ENCODE measurements at places on chromosomes 16 and 17. TPM values are rescaled to one million over a fixed set of nuclear protein-coding genes. Genes with fewer than 3 reads are reported as not detected.
A peak's percentile ranks its signal among the peaks of the same experiment; 100 is the strongest.

The MKS1 gene
- total RNA-seq: 13.2 TPM

The FOXN1 gene
- total RNA-seq: not detected

The BRIP1 gene
- 10.8 TPM for total RNA-seq

The MMP2 gene
- total RNA-seq: not detected

The FBXW10B gene
- total RNA-seq: 2.0 TPM

The TMEM92 gene
- not detected for total RNA-seq

The PRSS21 gene
- 0.53 TPM for total RNA-seq

The ABCA6 gene
- total RNA-seq: 1.1 TPM

The SHISA9 gene
- total RNA-seq: 0.11 TPM

DNA sequence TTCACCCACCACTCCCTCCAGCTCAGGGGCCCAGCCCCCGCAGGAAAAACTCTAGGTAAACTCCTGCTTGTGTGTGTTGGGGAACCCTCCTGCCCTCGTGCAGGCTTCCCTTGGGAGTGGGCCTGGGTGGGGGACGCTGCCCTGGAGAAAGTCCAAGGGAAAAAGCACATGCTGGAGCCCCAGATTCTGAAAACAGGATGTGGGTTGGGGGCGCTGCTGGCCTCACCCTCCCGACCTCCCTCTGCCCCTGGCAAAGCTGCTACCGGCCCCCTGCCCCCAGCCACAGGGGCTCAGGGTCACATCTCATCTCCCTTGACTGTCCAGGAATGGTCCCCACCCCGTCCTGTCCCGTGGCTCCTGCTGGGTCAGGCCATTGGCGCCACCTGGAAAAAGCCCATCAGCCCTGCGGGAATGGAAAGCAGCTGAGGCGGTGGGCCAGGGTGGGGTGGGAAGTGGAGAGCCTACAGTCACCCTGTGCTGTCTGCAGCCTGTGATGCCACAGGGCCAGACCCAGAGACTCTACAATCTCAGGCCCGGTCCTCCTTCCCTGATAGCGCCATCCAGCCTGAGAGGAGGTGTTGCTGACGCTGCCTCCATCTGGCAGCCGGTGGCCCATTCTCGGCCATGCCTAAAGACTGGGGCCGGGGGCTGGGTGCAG is 2.5 kb upstream of the GJD3 start:
- no peak overlapping the region for H3K4me3 ChIP-seq
- peak; percentile 8 for DNase-seq
- H3K27me3 ChIP-seq: no peaks in the 10 kb centered on the region
- peaks cover 10% of the 10 kb centered on the region for H3K4me1 ChIP-seq

DNA sequence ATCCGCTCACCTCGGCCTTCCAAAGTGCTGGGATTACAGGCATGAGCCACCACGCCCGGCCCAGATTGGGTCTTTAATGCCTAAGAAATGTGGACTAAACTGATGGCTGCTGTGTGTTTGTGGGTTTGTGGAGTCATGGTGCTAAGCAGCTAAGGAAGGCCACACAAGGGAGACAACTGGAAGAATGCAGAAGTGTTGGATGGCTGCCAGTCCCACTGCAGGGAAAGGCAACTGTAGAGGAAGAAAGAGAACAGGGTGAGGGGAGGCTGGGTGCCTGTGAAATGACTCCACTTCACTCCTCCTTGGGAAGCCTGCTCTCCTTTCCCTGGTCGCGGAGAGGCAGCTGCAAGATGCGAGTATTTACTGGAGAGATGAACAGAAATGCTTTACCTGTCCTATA is 23.5 kb upstream of the SIAH1 start:
- no peak overlapping the region for H3K4me3 ChIP-seq
- H3K4me1 ChIP-seq: peaks cover 2% of the 10 kb centered on the region
- H3K36me3 ChIP-seq: no peaks in the 10 kb centered on the region
- DNase-seq: no peak
- H3K27me3 ChIP-seq: no peaks in the 10 kb centered on the region
- H3K27ac ChIP-seq: no peak overlapping the region

DNA sequence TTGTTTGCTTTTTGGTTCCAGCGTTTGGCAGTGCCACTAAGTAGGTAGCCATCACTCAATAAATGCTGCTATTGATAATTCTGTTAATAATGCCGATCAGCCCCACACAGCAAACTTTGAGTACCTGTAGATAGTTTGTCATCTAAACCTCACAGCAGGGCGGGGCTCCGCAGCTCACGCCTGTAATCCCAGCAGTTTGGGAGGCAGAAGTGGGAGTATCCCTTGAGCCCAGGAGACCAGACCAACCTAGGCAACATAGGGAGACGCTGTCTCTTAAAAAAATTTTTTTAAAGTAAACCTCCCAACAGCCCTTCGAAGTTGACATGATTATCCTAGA is 1.6 kb downstream of the BFAR start:
- peaks cover 35% of the 10 kb centered on the region for H3K4me1 ChIP-seq
- H3K4me3 ChIP-seq: peak overlapping the region; percentile 93
- no peaks in the 10 kb centered on the region for H3K27me3 ChIP-seq
- H3K36me3 ChIP-seq: peaks cover 6% of the 10 kb centered on the region

GRCh38 chr17:5254903-5255521 is 20.4 kb upstream of the SCIMP start:
- peak overlapping the region; percentile 11 for H3K27ac ChIP-seq
- H3K4me1 ChIP-seq: peaks cover 6% of the 10 kb centered on the region
- no peak overlapping the region for H3K4me3 ChIP-seq
- H3K36me3 ChIP-seq: no peaks in the 10 kb centered on the region

- DNase-seq: no peak
- H3K4me3 ChIP-seq: peak overlapping the region; percentile 41
- H3K36me3 ChIP-seq: no peaks in the 10 kb centered on the region
- peaks cover 41% of the 10 kb centered on the region for H3K4me1 ChIP-seq
- no peaks in the 10 kb centered on the region for H3K27me3 ChIP-seq
Observed at GRCh38 chr16:19128454-19129200, 14.9 kb downstream of the ITPRIPL2 start.

GRCh38 chr16:49081554-49081953 is 200.1 kb downstream of the CBLN1 start:
- no peak for DNase-seq
- no peak overlapping the region for H3K27ac ChIP-seq
- no peak overlapping the region for H3K4me3 ChIP-seq
- H3K36me3 ChIP-seq: peaks cover 9% of the 10 kb centered on the region

DNA sequence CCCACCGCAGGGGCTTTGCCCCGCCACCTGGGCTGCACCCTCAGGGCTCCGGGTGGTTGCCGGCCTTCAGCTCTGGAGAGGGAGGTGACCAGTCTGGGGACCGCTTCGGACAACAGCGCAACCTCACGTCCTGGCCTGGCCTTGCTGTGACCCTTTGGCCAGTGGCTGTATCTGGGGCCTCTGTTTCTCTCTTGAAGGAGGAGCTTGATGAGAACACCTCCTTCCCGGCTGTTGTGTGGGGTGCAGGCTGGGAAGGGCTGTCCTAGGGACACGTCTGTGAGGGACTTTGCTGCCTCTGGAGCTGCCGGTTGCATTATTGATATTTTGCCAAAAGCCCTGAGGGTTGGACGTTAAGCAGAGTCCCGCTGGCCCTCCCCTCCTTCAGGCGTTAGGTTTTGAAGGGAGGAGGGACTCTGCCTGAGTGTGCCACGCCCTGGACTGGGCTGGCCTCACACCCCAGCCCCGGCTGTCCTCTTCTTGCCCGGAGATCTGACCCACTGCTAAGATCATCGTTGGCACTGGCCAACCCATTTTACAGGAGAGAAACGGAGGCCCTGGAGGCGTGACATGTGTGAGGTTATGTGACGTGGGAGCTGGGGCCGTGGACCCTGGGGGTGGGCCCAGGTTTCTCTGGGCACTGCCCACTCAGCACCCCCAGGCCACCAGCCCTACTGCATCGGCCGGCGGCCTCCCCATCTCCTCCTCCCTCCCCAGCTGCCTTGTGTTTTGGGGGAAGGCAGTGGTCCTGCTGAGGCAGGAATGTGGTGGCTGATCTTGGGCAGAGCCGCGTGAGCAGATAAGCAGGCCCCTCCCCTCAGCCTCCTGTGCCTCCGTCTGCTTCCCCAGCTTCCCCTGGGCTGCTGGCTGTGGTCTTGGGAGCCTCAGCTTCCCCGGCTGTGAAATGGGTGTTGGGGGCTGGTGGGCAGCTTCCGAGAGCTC is 8.5 kb downstream of the ZFPM1 start:
- H3K27ac ChIP-seq: peak overlapping the region; percentile 84
- no peaks in the 10 kb centered on the region for H3K27me3 ChIP-seq
- peaks cover 39% of the 10 kb centered on the region for H3K4me1 ChIP-seq
- no peak for DNase-seq
- H3K36me3 ChIP-seq: no peaks in the 10 kb centered on the region

GRCh38 chr17:70498631-70499030 is 329.3 kb downstream of the KCNJ2 start:
- H3K27ac ChIP-seq: no peak overlapping the region
- no peaks in the 10 kb centered on the region for H3K27me3 ChIP-seq
- no peak overlapping the region for H3K4me3 ChIP-seq
- no peaks in the 10 kb centered on the region for H3K4me1 ChIP-seq

DNA sequence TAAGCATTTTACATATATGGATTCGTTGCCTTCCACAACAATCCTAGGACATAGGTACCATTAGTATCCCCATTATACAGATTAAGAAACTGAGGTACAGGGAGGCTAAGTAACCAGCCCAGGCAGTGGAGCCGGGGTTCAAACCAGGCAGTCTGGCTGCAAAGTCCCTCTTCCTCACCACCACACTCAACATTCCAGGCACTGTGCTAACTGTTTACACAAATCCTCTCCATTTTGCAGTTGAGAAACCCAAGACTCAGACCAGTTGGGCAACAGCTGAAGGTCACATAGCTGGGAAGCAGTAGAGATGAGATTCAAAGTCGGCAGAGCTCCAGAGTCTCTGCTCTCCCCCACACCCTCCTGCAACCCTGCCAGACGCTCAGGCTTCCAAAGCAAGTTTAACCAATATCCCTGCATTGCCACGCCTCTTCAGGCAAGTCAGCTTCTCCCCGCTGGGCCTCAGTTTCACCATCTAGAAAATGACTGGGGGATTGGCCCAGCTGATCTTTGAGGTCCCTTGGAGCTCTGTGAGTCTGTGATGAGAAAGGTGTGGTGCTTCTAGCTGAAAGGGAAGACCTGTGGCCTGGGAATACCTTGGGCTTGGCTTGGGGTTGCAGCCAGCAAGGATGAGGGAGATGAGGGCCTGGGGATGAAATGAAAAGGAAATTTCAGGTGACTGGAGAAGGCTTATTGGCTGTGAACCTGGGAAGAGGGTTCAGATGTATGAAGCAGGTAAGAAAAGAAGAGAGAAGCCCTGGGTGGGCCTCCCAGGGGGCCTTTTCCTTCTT is 14.0 kb downstream of the CCR7 start:
- H3K27ac ChIP-seq: peak overlapping the region; percentile 1
- peaks cover 6% of the 10 kb centered on the region for H3K27me3 ChIP-seq

DNA sequence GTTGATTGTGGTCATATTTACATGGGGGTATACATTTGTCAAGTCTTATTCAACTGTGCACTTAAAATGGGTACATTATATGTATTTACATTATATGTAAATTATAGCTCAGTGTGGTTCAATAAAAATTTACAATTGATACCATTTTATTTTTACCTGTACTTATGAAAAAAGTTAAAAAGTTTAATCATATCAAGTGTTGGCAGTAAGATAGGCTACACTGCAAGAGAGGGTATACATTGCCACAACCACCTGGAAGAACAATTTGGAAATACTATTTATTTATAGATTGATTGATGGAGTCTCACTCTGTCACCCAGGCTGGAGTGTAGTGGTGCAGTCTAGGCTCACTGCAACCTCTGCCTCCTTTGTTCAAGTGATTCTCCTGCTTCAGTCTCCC is 453.3 kb downstream of the XYLT1 start:
- DNase-seq: no peak
- H3K36me3 ChIP-seq: peaks cover 5% of the 10 kb centered on the region
- H3K27me3 ChIP-seq: no peaks in the 10 kb centered on the region
- no peak overlapping the region for H3K27ac ChIP-seq

DNA sequence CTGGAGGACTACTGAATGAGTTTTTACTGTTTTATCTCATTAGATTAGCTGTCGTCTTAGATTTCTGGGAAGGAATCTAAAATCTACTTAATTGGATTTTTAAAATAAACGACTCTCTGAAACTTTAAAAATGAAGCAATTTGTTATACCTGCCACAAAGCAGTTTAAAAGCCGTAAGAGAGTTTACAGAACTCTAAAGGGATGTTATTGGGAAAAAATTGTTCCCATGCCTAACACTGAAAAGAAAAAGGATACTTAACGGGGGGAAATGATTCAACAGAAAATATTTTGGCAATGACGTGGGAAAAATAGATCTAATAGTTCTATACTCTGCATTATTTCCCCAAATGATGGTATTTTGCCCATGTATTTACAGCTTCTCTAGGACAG is 27.0 kb downstream of the ARHGAP17 start:
- no peak for DNase-seq
- H3K27me3 ChIP-seq: no peaks in the 10 kb centered on the region
- no peaks in the 10 kb centered on the region for H3K36me3 ChIP-seq

GRCh38 chr16:57863434-57864160 is 61.3 kb upstream of the KIFC3 start:
- H3K36me3 ChIP-seq: no peaks in the 10 kb centered on the region
- peaks cover 8% of the 10 kb centered on the region for H3K4me1 ChIP-seq
- H3K27ac ChIP-seq: no peak overlapping the region

GRCh38 chr16:71711789-71712188 is 12.7 kb downstream of the PHLPP2 start:
- no peak overlapping the region for H3K27ac ChIP-seq
- H3K36me3 ChIP-seq: no peaks in the 10 kb centered on the region
- no peaks in the 10 kb centered on the region for H3K27me3 ChIP-seq
- no peaks in the 10 kb centered on the region for H3K4me1 ChIP-seq
- no peak overlapping the region for H3K4me3 ChIP-seq
- no peak for DNase-seq

DNA sequence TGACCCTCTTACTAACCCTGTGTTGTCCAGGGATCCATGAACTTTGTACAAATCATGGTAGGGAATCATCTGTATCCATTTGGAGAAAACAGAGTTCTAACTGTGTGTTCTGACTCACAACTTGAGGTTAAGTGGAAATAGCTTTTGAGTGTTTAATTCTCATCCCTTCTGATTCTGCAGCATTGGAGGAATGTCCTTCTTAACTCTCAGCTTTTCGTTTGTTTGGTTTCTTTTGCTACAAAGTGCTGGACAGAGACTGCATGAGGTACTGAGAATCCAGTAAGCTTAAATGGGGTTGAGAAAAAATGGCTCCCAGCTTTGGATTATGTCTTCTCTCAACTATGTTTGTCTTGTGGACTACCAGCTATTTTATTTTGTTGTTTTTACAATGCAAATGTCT is 352.1 kb upstream of the KIF2B start:
- no peaks in the 10 kb centered on the region for H3K36me3 ChIP-seq
- DNase-seq: no peak
- H3K27ac ChIP-seq: no peak overlapping the region
- H3K27me3 ChIP-seq: no peaks in the 10 kb centered on the region
- H3K4me3 ChIP-seq: no peak overlapping the region
- no peaks in the 10 kb centered on the region for H3K4me1 ChIP-seq
